Activated T-cell treated with anti-CD3 and anti-CD28 coated beads for 48 hours (primary cell): ENCODE measurements at places on chromosomes 2 and 18.

GRCh38 chr2:6564326-6564725 lies 301.4 kb downstream of the CMPK2 start:
- DNase-seq = no peak

DNA sequence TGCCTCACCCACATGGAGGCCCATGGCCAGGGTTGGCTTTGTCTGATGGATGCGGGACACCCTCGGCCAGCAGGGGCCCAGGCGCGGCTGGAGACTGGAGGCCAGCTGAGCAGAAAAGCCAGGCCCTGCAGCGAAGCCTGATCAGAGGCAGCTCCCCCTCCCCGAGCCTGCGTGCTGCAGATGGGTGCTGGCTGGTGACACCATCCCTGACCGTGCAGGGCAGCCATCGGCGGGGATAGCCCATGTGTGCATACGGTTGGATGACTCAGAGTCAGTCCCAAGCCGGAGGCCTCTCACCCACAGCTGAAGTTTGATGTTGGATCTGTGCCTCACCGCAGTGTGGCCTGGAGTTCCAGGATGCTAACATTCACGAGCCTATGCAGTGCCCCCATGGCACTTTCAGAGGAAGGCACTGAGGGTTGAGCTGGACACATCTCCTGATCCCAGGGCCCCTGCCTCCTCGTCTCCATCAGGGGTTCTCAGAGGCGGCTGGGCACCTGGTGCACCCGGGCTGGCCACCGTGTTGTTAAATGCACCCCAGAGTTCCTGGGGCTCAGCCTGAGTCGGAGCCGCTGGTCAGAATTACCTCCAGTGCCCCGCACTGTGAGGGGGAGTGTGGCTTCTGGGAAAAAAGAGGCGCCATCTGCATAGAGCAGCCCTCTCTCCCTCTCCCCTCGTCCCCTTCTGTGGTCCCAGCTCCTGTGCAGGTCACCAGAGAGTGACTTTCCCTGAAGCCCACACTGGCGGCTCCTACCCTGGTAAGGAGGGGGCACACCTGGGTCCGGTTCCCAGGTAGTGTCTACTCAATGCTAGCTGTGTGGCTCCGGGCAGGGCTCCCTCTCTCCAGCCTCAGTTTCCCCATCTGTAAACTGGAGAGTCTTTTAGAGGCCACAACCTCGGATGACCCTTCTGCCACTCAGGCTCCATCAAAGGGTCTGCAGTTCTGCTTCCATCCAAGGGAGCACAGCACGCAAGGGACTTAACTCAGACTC lies 19.4 kb upstream of the KIF1A start:
- no peak for DNase-seq

- DNase-seq = no peak
Observed at GRCh38 chr18:55877321-55877720, 289.3 kb upstream of the TCF4 start.

GRCh38 chr2:239399921-239400595 lies 762 bp downstream of the HDAC4 start:
- DNase-seq = no peak

DNA sequence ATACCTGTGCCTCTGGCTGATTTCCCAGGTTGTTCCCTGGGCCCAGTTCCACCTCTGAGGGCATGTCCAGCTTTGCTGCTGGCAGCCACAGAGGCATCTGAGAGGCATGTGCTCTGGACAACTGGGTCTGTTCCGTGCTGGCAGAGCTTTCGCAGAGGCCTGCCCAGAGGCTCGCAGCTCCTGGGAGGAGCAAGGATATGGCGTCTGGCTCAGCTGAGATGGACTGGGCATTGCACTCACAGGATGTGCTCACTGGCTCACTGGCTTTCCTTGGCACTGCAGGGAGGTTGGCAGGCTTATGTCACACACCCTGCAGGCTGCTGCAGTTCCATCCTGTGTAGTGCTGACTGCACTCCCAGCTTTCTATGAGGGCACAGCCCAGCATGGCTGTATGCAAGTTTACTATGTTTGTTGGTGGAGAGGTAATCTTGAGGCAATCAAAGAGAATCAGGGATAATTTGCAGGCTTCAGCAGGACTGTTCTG lies 172.3 kb downstream of the PRKCE start:
- no peak for DNase-seq

GRCh38 chr2:158211502-158211901 lies 109.8 kb downstream of the UPP2 start:
- DNase-seq = no peak

DNA sequence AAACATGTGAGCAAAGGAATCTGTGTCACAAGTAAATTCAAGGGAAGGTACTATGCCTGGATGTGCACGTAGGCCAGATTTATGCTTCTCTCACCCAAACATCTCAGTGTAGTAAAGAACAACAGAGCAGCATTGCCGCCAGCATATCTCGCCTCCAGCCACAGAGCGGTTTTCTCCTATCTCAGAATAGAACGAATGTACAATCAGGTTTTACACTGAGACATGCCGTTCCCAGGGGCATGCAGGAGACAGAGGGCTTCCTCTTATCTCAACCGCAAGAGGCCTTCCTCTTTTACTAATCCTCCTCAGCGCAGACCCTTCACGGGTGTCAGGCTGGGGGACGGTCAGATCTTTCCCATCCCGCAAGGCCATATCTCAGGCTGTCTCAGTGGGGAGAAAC lies 175.3 kb downstream of the RPIA start:
- DNase-seq = no peak

- no peak for DNase-seq
Observed at GRCh38 chr2:173997269-173997668, 32.1 kb upstream of the SP3 start.

- no peak for DNase-seq
Observed at GRCh38 chr2:159290289-159290907, 3.9 kb upstream of the WDSUB1 start.
